ENCODE measurements at places on chromosomes 13 and 19. TPM values are rescaled to one million over a fixed set of nuclear protein-coding genes. Genes with fewer than 3 reads are reported as not detected.

- DNase-seq = no peak
Observed at GRCh38 chr13:109655611-109656010, 130.8 kb downstream of the IRS2 start.

- DNase-seq = no peak
Observed at GRCh38 chr13:92821324-92821723, 405.3 kb upstream of the GPC6 start.

DNA sequence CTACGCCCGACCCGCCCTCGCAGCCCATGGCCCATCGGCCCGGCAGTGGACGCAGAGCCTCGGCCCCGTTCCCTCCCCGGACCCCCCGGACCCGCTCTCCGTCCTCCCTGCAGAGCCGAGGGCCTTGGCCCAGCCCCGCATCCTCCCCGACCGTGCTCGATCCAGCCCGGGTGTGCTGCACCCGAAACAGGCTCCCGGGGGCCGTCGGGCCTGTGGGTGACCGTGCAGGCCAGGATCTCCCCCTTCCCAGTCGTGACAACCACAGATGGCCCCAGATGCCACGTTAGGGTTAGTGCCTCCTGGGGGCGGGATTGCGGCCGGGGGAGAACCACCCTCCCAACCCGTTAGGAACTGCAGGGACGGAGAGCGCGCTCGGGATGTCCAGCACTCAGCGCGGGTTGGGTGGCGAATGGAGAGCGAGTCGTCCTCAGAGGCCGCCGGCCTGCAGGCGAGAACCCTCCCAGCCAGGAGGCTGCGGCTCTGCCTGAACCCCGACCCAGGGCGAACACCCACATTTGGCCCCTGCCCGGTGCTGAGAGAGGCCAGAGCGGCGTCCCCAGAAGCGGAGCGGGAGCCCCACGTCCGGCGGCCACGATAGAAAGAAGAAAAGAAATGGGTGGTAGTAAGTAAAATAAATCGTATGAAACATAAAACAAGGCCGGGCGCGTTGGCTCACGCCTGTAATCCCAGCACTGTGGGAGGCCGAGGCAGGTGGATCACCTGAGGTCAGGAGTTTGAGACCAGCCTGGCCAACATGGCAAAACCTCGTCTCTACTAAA is 6.7 kb upstream of the MADCAM1 start:
- no peak for DNase-seq

DNA sequence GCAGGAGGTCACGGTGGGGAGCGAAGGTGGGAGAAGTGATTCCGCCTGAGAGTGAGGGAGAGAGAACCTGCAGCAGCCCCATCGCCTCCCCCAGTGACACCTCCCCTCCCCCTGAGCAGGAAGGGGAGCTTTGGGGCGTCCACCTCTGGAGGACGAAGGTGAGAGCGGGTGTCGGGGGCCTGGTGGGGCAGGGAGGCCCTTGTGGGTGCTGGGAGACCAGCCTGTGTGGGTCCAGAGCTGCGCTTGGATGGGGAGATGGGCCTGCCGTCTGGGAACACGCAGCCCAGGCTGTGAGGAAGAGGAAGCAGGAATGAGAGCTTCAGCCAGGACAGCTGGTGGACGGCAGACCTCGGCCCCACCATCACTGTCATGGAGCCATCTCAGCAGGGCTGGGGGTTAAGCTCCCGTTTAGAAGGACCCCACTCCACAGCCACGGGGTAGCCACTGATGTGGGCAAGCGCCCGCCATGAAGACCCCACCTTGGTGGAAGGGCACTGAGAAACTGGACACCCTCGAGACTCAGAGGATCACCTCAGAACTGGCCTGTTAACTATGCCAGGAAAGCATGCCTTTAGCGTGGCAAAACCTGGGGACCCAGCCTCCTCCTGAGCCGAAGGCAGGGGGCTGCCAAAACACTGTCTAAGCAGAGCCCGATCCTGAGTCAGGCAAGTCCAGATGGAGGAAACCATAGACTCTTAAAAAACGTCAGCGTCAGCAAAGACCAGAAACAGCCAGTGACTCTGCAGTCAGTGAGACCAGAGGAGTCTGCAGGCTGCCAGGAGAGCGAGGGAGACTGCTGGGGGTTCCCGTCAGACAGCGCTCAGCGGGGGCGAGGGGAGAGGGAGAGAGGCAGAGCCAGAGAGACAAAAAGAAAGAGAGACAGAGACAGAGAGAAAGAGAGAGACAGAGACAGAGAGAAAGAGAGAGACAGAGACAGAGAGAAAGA is 6.4 kb upstream of the PROZ start:
- no peak for DNase-seq

The ZNF223 gene
- 10.8 TPM for total RNA-seq

- DNase-seq = peak; percentile 82
Observed at GRCh38 chr19:58544591-58545285, 874 bp downstream of the TRIM28 start.

The CLC gene
- not detected for total RNA-seq

The ICAM4 gene
- not detected for total RNA-seq

The LIN7B gene
- total RNA-seq = 12.9 TPM

The KLK15 gene
- total RNA-seq = not detected

Data from cerebellum (tissue), 4 donors.